ENCODE measurements at places on chromosomes 2 and 18. TPM values are rescaled to one million over a fixed set of nuclear protein-coding genes. Genes with fewer than 3 reads are reported as not detected.

CSRNP3 gene
- 0.72 TPM for total RNA-seq

ACMSD gene
- total RNA-seq, result not detected

RGPD5 gene
- total RNA-seq, result 14.3 TPM

RGPD3 gene
- total RNA-seq, result 0.18 TPM

EIF2AK3 gene
- 20.3 TPM for total RNA-seq

SPP2 gene
- not detected for total RNA-seq

SNORC gene
- total RNA-seq, result 0.28 TPM

ARHGEF4 gene
- total RNA-seq, result 3.3 TPM

GPR39 gene
- 9.0 TPM for total RNA-seq

C18orf54 gene
- total RNA-seq, result 3.0 TPM

All from IMR-90 (cell line).